Astrocyte (in vitro differentiated cells and primary cell): ENCODE measurements at places on chromosomes 1 and 21.

- no peak for DNase-seq
- H3K36me3 ChIP-seq: no peaks in the 10 kb centered on the region
- H3K27me3 ChIP-seq: no peaks in the 10 kb centered on the region
- H3K27ac ChIP-seq: no peak overlapping the region
- no peak overlapping the region for H3K4me3 ChIP-seq
These were observed 5.0 kb downstream of the SELP start for GRCh38 chr1:169624912-169625311.

DNA sequence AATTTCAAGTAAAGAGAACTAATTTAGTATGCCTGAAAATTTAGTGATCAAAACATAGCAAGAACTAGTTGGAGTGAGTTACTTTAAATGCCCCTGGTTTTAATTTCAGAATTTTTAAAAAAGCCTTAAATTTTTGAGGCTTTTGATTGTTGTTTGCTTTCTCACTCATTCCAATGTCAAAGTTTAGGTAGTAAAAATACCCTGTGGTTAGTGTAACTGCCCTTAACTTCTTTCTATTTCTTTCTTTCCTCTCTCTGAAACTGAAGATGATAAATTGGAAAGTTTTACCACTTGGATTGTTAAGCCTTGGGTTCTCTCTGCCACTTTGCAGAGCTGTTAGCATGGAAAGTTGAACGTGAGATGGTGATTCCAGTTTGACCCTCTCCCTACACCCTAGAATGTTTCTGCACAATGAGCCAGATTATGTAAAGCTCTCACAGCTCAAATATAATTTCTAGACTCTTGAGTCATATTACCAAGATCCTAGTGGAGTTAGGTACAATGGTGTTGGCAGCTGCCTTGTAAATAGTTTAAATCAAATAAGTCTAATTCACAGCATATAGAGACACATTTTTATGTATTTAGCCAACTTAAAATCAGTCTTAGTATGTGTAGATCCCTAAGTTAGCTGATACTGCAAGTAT lies 192.4 kb upstream of the SGIP1 start:
- H3K36me3 ChIP-seq: no peaks in the 10 kb centered on the region
- no peak overlapping the region for H3K27ac ChIP-seq
- no peak overlapping the region for H3K4me3 ChIP-seq
- no peaks in the 10 kb centered on the region for H3K4me1 ChIP-seq
- no peaks in the 10 kb centered on the region for H3K27me3 ChIP-seq
- DNase-seq: no peak

- H3K4me3 ChIP-seq: no peak overlapping the region
- H3K27me3 ChIP-seq: no peaks in the 10 kb centered on the region
- H3K27ac ChIP-seq: peak overlapping the region; percentile 81
- H3K4me1 ChIP-seq: peaks cover 46% of the 10 kb centered on the region
- peak; percentile 55 for DNase-seq
These were observed 95.9 kb downstream of the KCNJ15 start for GRCh38 chr21:38352536-38353219.

DNA sequence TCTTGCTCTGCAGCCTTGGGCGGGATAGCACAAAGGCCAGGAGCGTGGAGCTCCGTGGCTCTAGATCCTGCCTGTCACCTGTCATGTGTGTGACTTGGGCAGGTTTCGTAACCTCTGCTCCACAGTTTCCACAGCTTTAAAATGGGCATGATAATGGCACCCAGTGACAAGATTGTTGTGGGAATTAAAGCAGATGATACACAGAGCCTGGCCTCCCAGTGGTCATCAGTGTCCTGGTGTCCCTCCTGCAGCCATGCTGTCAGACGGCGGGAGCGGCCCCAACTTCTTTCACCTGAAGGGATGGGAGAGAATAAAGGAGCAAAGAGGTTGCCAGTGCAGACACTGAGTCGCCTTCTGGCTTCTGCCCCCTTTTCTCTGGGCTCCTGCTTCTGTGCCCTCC lies 61.5 kb downstream of the SLC37A1 start:
- H3K4me3 ChIP-seq: no peak overlapping the region
- H3K4me1 ChIP-seq: no peaks in the 10 kb centered on the region
- no peak for DNase-seq
- no peaks in the 10 kb centered on the region for H3K27me3 ChIP-seq
- H3K36me3 ChIP-seq: no peaks in the 10 kb centered on the region

GRCh38 chr1:220335668-220336067 lies 63.4 kb upstream of the RAB3GAP2 start:
- no peak overlapping the region for H3K4me3 ChIP-seq
- no peaks in the 10 kb centered on the region for H3K4me1 ChIP-seq
- H3K36me3 ChIP-seq: no peaks in the 10 kb centered on the region
- H3K27ac ChIP-seq: no peak overlapping the region

GRCh38 chr1:209825591-209826434 lies 2.0 kb upstream of the UTP25 start:
- H3K27ac ChIP-seq: no peak overlapping the region
- no peak for DNase-seq
- no peaks in the 10 kb centered on the region for H3K27me3 ChIP-seq
- no peak overlapping the region for H3K4me3 ChIP-seq
- H3K36me3 ChIP-seq: peaks cover under 1% of the 10 kb centered on the region

DNA sequence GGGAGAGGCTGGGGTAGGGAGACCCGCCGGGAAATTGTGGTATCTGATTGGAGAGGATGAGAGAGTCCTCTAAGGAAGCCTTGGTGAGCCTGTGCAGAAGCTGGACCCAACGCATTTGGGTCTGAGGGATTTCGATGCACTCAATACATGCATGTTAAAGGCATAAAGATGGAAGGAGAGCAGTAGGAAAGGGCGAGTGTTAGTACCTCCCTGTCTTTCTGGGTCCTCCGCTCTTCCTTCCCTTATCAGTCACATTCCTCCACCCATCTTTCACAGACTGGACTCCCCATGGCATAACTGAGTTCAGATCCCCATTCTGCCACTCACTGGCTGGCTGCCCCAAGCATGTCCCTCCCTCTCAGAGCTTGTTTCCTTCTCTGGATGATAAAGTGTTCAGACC lies 7.3 kb downstream of the RGS16 start:
- H3K36me3 ChIP-seq: no peaks in the 10 kb centered on the region
- H3K27me3 ChIP-seq: no peaks in the 10 kb centered on the region
